NCI-H460 (cell line): ENCODE measurements at places on chromosomes 7 and 10.
A peak's percentile ranks its signal among the peaks of the same experiment; 100 is the strongest.

GRCh38 chr7:83446102-83446669, 202.8 kb downstream of the SEMA3E start:
- DNase-seq = no peak

- no peak for DNase-seq
These were observed 177.0 kb upstream of the ZMIZ1 start for GRCh38 chr10:78891741-78892140.

GRCh38 chr10:97047083-97047736, 138.5 kb downstream of the SLIT1 start:
- no peak for DNase-seq

DNA sequence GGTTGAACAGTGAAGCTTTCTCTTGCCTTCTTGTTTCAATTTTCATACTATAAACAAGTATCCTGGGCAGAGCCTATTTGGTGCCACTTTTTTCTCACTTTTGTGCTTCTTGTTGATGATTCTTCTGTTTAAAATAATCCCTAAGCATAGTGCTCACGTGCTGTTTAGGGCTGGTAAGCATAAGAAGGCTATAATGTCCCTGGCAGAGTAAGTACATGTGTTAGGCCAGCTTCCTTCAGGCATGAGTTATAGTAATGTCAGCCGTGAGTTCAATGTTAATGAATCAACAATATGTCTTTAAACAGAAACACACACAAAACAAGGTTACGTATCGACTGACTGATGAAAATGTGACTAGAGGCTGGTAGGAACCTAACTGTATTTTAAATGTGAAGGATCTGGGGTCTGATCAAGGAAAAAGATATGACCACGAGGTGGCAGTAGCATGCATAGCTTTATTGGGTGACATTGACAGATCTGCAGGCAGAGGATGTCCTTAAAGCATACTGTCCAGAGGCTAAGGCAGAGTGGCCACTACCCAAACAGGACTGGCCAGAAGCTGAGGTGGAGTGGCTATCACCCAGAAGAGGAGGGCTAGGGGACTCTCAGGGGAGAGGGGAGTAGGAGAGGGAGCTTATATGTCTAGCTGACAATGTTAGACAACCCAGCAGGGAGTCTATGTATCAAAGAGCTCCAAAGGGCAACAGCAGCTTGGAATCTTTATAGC, 113.7 kb downstream of the BRAF start:
- DNase-seq = peak; percentile 76

DNA sequence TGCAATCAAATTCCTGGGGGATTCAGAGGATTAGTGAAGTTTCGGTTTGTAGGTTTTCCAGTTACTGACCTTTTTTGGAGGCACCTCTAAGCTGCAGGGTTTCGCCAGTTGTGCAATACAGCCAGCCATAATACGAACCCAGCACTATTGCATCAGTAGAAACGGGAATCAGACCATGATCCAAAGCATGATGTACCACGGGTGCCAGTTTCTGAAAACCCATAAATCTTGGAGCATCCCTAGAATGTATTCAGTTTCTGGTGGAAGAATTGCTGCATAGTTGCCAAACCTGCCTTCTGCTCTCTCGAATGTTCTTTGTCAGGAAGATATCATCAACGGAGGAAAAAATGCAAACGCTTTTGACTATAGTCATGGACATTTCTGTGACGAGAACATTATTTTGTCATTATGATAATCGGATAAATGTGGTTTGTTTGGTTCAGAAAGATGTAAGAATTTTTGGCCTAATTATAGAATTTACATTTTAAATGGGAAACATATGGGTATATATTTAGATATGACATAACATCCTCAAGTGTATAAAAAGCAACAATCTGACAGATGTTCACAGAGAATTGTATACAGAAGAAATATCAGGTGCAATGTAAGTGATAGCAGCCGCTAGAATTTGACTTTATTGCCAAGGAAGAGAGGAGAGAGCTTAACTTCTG, 186.2 kb upstream of the PRKCQ start:
- DNase-seq = no peak

GRCh38 chr7:123184271-123184670, 15.5 kb downstream of the SLC13A1 start:
- DNase-seq = no peak

GRCh38 chr10:116272440-116273283, at the start of gene GFRA1:
TSS of gene GFRA1 (minus strand) at chr10:116273206. CDS start at chr10:116272029, 1,177 bp downstream.
- no peak for DNase-seq

GRCh38 chr7:39621261-39621660, 2.1 kb upstream of the RALA start:
- DNase-seq = no peak
